ENCODE measurements at places on chromosomes 7 and 10. TPM values are rescaled to one million over a fixed set of nuclear protein-coding genes. Genes with fewer than 3 reads are reported as not detected.

- no peaks in the 10 kb centered on the region for H3K27me3 ChIP-seq
- DNase-seq, result no peak
- H3K36me3 ChIP-seq, result no peaks in the 10 kb centered on the region
- no peak overlapping the region for H3K27ac ChIP-seq
These were observed 15.3 kb downstream of the CCDC7 start for GRCh38 chr10:32461203-32461602.

GRCh38 chr10:108037061-108037460 is 872.6 kb upstream of the SORCS1 start:
- no peak overlapping the region for H3K4me3 ChIP-seq
- no peak for DNase-seq
- H3K4me1 ChIP-seq, result no peaks in the 10 kb centered on the region
- no peaks in the 10 kb centered on the region for H3K36me3 ChIP-seq
- H3K27ac ChIP-seq, result no peak overlapping the region

GRCh38 chr10:855671-856070 is 75.8 kb downstream of the LARP4B start:
- no peaks in the 10 kb centered on the region for H3K27me3 ChIP-seq
- no peak overlapping the region for H3K4me3 ChIP-seq
- H3K36me3 ChIP-seq, result no peaks in the 10 kb centered on the region

- H3K4me3 ChIP-seq, result no peak overlapping the region
- H3K36me3 ChIP-seq, result no peaks in the 10 kb centered on the region
- peak; percentile 27 for DNase-seq
- no peaks in the 10 kb centered on the region for H3K27me3 ChIP-seq
- no peaks in the 10 kb centered on the region for H3K4me1 ChIP-seq
These were observed 658.2 kb downstream of the PARD3 start for GRCh38 chr10:34156781-34157425.

GRCh38 chr10:47098238-47098637 is 187.0 kb downstream of the PTPN20 start:
- DNase-seq, result no peak
- no peak overlapping the region for H3K27ac ChIP-seq
- no peaks in the 10 kb centered on the region for H3K4me1 ChIP-seq
- no peak overlapping the region for H3K4me3 ChIP-seq
- no peaks in the 10 kb centered on the region for H3K36me3 ChIP-seq
- H3K27me3 ChIP-seq, result no peaks in the 10 kb centered on the region

GRCh38 chr7:113636727-113637421 is 281.9 kb downstream of the PPP1R3A start:
- DNase-seq, result no peak
- no peaks in the 10 kb centered on the region for H3K27me3 ChIP-seq
- H3K36me3 ChIP-seq, result no peaks in the 10 kb centered on the region
- H3K4me3 ChIP-seq, result no peak overlapping the region
- H3K4me1 ChIP-seq, result no peaks in the 10 kb centered on the region

DNA sequence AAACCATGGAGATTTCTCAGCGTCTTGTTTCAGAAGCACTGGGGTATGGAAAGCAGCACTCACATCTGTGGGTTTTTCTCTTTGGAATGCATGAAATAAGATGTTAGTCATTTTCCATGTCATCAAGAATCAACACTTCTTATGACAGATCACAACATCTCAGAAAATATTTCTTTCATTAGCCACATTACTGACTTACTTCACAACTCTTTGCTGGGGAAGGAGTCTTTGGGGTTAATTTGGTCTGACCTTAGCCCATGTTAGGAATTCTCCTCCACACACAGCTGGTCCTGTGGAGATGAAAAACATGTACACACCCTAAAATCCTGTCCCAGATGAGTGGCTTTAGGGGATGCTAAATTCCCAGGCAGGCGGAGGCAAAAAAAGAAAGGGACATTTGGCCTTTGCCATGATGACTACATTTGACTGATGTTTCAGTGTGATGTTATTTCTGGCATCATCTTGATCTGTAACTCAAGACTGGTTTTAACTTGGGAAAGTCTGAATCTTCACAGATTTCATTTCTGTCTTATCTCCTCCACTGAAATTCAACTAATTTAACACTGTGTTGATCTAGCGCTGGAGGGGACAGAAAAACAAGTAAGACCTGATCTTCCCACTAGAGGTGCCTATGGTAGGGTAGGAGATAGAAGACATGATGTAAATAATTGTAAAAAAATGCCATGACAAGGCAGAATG is 363.2 kb downstream of the PRPF18 start:
- no peak overlapping the region for H3K27ac ChIP-seq
- H3K4me1 ChIP-seq, result no peaks in the 10 kb centered on the region
- no peaks in the 10 kb centered on the region for H3K36me3 ChIP-seq

DNA sequence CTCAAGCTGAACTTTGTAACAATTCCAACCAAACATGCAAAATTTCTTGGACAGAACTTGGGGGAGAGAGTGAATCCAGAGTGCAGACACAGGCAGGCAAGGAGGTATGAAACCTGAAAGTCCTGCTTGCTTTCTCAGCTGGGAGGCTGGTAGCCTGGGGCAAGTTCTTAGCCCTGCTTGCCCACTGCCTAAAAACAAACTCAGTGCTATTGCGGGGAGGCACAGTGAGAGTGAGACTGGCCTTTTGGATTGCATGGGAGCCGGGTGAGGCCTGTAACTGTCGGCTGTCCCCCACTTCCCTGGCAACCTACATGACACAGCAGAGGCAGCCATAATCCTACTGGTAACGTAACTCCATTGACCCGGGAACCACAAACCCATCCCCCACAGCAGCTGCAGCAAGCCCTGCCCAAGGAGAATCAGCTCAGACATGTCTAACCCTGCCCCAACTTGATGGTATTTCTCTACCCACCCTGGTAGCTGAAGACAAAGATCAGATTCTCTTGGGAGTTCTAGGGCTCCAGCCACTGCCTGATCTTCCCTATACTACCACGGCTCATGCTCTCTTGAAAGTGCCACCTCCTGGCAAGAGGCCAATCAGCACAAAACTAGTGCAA is 663.6 kb downstream of the GRM8 start:
- H3K36me3 ChIP-seq, result no peaks in the 10 kb centered on the region
- no peaks in the 10 kb centered on the region for H3K27me3 ChIP-seq
- H3K4me1 ChIP-seq, result no peaks in the 10 kb centered on the region
- no peak overlapping the region for H3K27ac ChIP-seq
- DNase-seq, result no peak

DNA sequence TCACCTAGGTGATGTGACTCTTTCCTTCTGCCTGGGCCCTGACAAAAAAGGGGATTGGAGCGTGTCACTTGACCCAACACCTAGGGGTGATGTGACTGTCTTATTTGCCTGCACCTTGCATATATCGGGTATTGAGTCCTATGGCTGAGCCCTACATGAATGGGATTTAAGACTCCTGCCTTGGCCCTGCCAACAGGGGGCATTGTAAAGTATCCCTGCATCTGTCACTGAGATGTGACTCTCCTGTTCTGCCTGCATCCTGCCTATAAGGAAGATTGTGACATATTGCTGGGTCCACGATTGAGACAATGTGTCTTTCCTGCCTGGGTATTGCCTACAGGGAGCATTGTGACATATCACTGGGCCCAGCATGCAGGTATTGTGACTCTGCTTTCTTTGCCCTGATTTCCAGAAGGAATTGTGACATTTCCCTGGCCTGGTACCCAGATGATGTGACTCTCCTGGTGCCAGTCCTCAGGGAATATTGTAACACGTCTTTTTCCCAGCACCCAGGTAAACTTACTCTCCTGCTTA is 14.2 kb upstream of the ZNF107 start:
- no peak for DNase-seq
- no peaks in the 10 kb centered on the region for H3K27me3 ChIP-seq
- no peak overlapping the region for H3K4me3 ChIP-seq
- no peaks in the 10 kb centered on the region for H3K4me1 ChIP-seq

- DNase-seq, result no peak
- no peaks in the 10 kb centered on the region for H3K36me3 ChIP-seq
- H3K4me1 ChIP-seq, result no peaks in the 10 kb centered on the region
- H3K27ac ChIP-seq, result no peak overlapping the region
These were observed 17.5 kb downstream of the PRF1 start for GRCh38 chr10:70584909-70585544.

GRCh38 chr7:36430881-36431280 is 41.2 kb downstream of the ANLN start:
- no peak overlapping the region for H3K4me3 ChIP-seq
- no peak for DNase-seq
- no peaks in the 10 kb centered on the region for H3K36me3 ChIP-seq
- H3K27me3 ChIP-seq, result no peaks in the 10 kb centered on the region
- no peaks in the 10 kb centered on the region for H3K4me1 ChIP-seq
- no peak overlapping the region for H3K27ac ChIP-seq

DNA sequence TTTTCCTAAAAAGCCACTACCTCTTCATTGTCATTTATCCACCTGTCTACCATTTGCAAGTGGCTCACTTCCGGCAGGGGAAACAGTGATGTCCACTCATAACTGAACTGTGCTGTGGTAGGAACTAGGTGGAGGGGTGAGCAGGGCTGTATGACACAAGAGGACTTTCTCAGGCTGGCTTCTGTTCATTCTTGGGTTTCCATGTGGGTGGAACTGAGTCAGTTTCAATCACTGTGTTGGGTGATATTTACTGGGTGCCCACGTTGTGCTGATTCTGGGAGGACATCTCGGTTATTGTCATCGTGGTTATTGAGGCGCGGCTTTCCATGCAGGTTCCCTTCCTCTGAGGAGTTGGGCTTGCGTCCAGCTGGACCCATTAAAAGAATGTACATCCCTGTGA is 38.8 kb downstream of the RAMP3 start:
- no peaks in the 10 kb centered on the region for H3K27me3 ChIP-seq
- H3K4me3 ChIP-seq, result no peak overlapping the region
- no peak overlapping the region for H3K27ac ChIP-seq
- H3K36me3 ChIP-seq, result no peaks in the 10 kb centered on the region
- no peaks in the 10 kb centered on the region for H3K4me1 ChIP-seq

DNA sequence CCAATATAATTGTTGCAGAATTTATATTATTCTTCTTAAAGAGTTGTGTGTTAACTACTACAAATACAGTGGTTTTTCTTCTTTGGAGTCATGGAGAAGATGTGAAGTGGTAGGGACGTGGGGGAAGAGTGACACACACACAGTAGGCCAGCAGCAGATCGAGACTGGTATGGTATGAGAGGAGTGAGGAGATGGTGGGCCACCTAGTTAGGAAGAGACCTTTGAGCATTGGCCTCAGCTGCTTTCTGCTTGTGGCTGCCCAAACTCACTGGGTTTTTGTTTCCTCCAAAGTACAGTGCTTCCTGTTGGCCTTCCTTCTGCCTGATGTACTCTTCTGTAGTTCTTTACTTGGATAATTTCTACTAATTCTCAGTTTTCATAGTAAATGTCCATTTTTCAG is 14.6 kb downstream of the VCL start:
- DNase-seq, result no peak
- H3K27me3 ChIP-seq, result no peaks in the 10 kb centered on the region
- no peak overlapping the region for H3K27ac ChIP-seq
- no peaks in the 10 kb centered on the region for H3K4me1 ChIP-seq
- no peak overlapping the region for H3K4me3 ChIP-seq

DNA sequence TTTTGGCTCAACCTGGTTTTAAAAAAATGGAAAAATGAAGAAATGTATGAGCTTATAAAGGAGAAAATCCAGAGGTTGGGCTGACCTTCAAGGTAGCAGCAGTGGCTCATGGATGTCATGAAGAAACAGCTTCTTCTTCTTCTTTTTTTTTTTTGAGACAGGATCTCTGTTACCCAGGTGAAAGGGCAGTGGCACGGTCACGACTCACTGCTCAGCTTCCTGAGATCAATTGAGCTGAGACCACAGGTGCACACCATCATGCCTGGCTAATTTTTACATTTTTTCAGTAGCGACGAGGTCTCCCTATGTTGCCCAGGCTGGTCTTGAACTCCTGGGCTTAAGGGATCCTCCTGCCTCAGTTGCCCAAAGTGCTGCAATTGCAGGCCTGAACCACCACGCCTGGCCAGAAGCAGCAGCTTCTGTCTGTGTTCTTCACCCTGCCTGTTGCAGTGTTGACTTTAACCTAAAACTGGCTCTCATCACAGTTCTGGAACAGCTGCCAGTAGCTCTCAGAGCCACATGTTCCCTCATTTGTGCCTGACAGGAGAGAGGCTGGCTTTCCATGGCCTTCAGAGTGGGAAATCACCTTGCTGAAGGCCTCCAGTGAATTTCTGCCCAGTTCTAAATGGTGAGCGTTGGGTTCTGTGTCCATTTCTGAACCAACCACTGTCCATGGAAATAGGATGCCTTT is 117.7 kb downstream of the PFKFB3 start:
- H3K27ac ChIP-seq, result no peak overlapping the region
- no peaks in the 10 kb centered on the region for H3K4me1 ChIP-seq
- H3K36me3 ChIP-seq, result no peaks in the 10 kb centered on the region
- no peaks in the 10 kb centered on the region for H3K27me3 ChIP-seq
- H3K4me3 ChIP-seq, result no peak overlapping the region
- DNase-seq, result no peak

GRCh38 chr10:6011558-6011957 is 34.2 kb upstream of the IL15RA start:
- DNase-seq, result no peak
- H3K4me3 ChIP-seq, result no peak overlapping the region
- H3K4me1 ChIP-seq, result no peaks in the 10 kb centered on the region
- no peak overlapping the region for H3K27ac ChIP-seq
- H3K36me3 ChIP-seq, result no peaks in the 10 kb centered on the region

- no peak overlapping the region for H3K4me3 ChIP-seq
- no peaks in the 10 kb centered on the region for H3K36me3 ChIP-seq
- H3K27me3 ChIP-seq, result no peaks in the 10 kb centered on the region
- no peak overlapping the region for H3K27ac ChIP-seq
These were observed 40.2 kb downstream of the ARHGAP12 start for GRCh38 chr10:31888442-31888841.

GRCh38 chr7:4792537-4793126 is 17.2 kb downstream of the AP5Z1 start:
- H3K36me3 ChIP-seq, result peaks cover 16% of the 10 kb centered on the region
- no peaks in the 10 kb centered on the region for H3K27me3 ChIP-seq
- H3K27ac ChIP-seq, result no peak overlapping the region
- no peaks in the 10 kb centered on the region for H3K4me1 ChIP-seq

- no peak for DNase-seq
- H3K4me3 ChIP-seq, result no peak overlapping the region
- H3K4me1 ChIP-seq, result no peaks in the 10 kb centered on the region
- no peak overlapping the region for H3K27ac ChIP-seq
- H3K27me3 ChIP-seq, result no peaks in the 10 kb centered on the region
These were observed 78.3 kb downstream of the SLC25A40 start for GRCh38 chr7:87797798-87798403.

DNA sequence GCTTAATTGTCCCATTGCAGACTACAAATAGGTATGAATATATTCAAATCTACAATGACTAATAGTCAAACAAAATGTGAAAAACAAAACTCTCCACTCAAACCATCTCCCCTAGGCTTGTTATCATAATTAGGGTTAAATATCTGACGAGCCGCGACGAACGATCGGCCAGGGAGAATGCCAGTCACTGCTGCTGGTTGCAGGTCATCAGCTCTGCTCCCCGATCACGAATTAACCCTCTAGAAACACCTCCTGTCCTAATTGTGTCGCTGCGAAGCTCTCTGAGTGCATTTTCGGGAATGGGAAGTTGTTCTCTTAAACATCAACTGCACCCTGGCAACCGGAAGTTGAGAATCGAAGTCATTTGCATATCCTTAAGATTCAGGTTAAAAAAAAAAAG is 167.3 kb downstream of the TCERG1L start:
- H3K36me3 ChIP-seq, result no peaks in the 10 kb centered on the region
- DNase-seq, result no peak
- H3K27ac ChIP-seq, result no peak overlapping the region
- H3K4me3 ChIP-seq, result no peak overlapping the region

The IFIT1B gene
- total RNA-seq, result not detected

The UTF1 gene
- total RNA-seq, result not detected

The CTAGE4 gene
- 0.80 TPM for total RNA-seq

The OPALIN gene
- total RNA-seq, result not detected

The COL13A1 gene
- total RNA-seq, result 0.66 TPM

The TAC1 gene
- total RNA-seq, result 5.9 TPM

The ZNF804B gene
- 0.33 TPM for total RNA-seq

The HOXA13 gene
- 0.33 TPM for total RNA-seq

The HMX2 gene
- not detected for total RNA-seq

The ELFN1 gene
- total RNA-seq, result 0.59 TPM

The MRPS17 gene
- total RNA-seq, result 10.4 TPM

The FXYD4 gene
- total RNA-seq, result not detected

The PRKAR2B gene
- 34.7 TPM for total RNA-seq

The MGMT gene
- 46.7 TPM for total RNA-seq

All from breast epithelium (tissue), 4 donors.